ENCODE measurements at places on chromosomes 13 and 19.
A peak's percentile ranks its signal among the peaks of the same experiment; 100 is the strongest.

GRCh38 chr13:95677564-95678266, 776 bp downstream of the DNAJC3 start:
- H3K36me3 ChIP-seq: no peaks in the 10 kb centered on the region
- peak overlapping the region; percentile 92 for H3K4me3 ChIP-seq
- H3K4me1 ChIP-seq: peaks cover 35% of the 10 kb centered on the region
- H3K27ac ChIP-seq: peak overlapping the region; percentile 94
- H3K27me3 ChIP-seq: no peaks in the 10 kb centered on the region

- no peaks in the 10 kb centered on the region for H3K36me3 ChIP-seq
- peaks cover 1% of the 10 kb centered on the region for H3K4me1 ChIP-seq
- DNase-seq: no peak
- H3K4me3 ChIP-seq: no peak overlapping the region
- no peaks in the 10 kb centered on the region for H3K27me3 ChIP-seq
Observed at GRCh38 chr13:33868343-33868994, 50.5 kb downstream of the RFC3 start.

- DNase-seq: no peak
- H3K36me3 ChIP-seq: no peaks in the 10 kb centered on the region
- H3K27me3 ChIP-seq: no peaks in the 10 kb centered on the region
- no peak overlapping the region for H3K4me3 ChIP-seq
- H3K27ac ChIP-seq: peak overlapping the region; percentile 30
Observed at GRCh38 chr19:16456652-16457194, 15.0 kb downstream of the EPS15L1 start.

DNA sequence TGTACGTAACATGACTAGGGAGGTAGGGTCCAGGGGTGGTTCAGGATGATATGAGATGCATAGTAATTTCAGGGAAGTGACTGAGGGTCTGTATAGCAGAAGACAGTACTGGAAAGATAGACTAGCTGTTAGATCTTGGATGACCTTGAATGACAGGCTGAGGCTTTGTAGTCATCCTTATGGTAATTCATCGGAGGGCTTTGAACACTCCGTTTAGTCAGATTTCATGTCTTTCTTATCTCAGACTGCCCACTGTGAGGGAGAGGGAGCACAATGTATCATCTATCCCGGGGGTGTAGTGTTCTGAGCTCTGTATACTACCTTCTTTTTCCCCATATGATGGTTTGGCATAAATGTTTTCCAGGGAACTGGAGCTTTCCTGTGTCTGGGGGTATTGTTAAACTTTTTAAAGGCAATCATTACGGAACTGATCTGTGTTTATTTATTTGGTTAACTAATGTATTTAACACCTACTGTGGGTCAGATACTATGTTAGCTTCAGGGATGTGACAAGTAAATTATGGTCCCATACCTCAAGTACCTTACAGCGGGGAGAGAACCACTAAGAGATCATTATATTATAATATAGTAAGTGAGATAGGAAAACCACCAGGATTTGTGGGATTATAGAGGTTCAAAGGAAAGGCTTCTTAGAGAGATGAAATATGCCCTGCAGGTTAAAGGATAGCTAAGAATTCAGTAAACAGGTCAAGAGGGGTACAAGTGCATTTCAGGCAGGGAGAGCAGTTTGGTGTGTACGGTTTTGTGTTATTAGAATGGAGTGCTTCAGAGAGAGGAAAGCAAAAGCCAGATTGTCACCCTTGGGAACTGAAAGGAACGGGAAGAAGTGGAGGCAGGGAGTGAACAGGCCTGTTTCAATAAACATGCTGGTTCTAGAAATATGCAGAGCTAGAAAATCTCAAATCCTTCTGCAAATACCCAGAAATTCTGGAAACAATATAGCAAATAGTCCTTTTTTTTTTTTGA, 164.8 kb upstream of the KL start:
- no peak for DNase-seq
- H3K4me3 ChIP-seq: no peak overlapping the region
- H3K27me3 ChIP-seq: no peaks in the 10 kb centered on the region

- H3K4me3 ChIP-seq: no peak overlapping the region
- H3K27ac ChIP-seq: no peak overlapping the region
- H3K36me3 ChIP-seq: no peaks in the 10 kb centered on the region
- DNase-seq: peak; percentile 64
- peaks cover 7% of the 10 kb centered on the region for H3K4me1 ChIP-seq
- no peaks in the 10 kb centered on the region for H3K27me3 ChIP-seq
Observed at GRCh38 chr13:97654236-97654635, 220.3 kb downstream of the RAP2A start.

DNA sequence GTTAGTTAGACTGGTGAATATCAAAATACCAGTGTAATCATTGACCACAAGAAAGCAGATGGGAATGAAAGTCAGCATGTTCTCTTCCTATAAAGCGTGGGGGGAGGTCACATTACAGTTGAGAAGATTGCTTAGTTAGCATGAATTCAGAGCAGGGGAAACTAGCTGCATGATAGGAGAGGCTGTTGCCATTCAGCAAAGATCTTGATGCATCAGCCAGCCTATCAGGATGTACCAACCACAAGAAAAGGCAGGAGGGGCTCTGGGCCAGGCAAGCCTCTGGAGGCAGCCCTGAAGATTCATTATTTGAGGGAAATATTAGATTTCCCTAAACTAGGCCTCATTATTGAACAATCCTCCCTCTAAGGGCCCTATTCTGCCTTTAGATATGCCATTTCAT, 5.0 kb upstream of the MTMR6 start:
- no peak overlapping the region for H3K27ac ChIP-seq
- H3K27me3 ChIP-seq: peaks cover 9% of the 10 kb centered on the region
- H3K4me1 ChIP-seq: no peaks in the 10 kb centered on the region
- H3K4me3 ChIP-seq: no peak overlapping the region
- H3K36me3 ChIP-seq: no peaks in the 10 kb centered on the region
- no peak for DNase-seq

- DNase-seq: no peak
- H3K4me1 ChIP-seq: no peaks in the 10 kb centered on the region
- no peak overlapping the region for H3K4me3 ChIP-seq
Observed at GRCh38 chr19:11225172-11225571, 14.2 kb upstream of the ANGPTL8 start.

All from lung (tissue), 17 donors.